ENCODE measurements at places on chromosomes 7 and 10. TPM values are rescaled to one million over a fixed set of nuclear protein-coding genes. Genes with fewer than 3 reads are reported as not detected.

The FLNC gene
- 0.01 TPM for total RNA-seq

DNA sequence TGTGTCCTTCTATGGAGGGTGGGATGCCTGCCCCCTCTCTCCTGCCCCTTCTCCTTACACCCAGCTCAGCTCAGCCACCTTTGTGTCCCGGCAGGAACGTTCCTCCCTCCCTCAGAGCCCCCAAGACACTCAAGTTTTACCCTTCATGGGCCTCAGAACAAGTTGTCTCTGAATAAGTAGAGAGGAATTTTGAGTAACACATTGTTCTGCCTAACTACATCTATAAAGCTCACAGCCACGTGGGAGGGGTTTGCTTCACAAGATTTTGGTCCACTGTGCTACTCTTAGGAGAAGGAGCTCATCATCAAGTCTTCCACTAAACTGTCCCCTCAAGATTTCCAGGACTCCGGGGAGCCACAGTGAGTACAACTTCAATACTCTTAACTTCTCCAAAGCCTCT, 51.6 kb upstream of the ZNF32 start:
- no peak for DNase-seq

- DNase-seq = no peak
These were observed 1.4 kb downstream of the TNKS2 start for GRCh38 chr10:91799612-91799975.

DNA sequence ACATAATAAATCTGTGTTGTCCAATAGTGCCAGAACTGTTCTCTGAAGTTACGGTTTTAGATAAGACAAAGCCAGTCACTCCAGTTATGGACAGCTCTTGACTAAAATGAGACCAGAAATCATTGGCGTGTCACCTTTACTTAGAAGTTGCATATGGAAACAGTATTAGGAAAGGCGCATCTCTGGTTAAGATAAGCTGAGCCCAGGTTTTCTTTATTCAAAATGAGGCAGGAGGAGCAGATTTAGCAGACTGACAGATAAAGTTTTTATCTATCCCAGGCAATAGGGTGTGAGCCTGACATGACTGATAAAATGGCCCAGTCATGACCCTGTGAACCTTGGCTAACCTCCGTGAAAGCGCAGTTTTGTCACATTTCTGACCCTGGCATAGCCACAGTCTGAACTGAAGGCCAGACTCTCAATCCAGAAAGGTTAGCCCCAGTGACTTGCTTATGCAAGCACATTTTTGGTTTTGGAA, 4.2 kb downstream of the CYP26A1 start:
- DNase-seq = no peak

- DNase-seq = no peak
These were observed 40.6 kb downstream of the BTBD16 start for GRCh38 chr10:122311716-122312115.

DNA sequence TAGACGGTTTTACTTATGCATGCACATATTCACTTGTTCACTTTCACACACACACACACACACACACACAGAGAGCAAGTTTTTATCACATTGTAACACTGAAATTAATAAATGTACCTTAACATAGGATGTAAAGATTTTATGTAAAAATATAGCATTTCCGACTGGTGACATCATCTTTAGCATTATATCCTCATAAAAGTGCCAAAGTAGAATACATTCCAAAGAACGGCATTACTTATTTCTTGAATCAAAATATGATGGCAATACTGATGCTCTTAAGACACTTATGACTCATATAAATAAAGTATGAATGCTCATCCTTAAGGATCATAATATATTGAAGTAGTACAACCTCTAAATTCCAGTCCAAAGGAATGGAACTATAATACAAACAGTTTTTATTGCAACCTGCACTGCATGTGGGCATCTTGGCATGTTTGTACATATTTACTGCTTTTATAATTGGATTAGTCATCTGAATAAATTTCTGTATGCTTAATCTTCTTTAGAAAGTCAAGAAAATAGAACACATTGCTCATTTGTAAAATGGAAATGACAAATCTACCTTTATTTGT, 290.0 kb upstream of the SEMA3A start:
- DNase-seq = no peak
